Large intestine (tissue), 12 donors: ENCODE measurements at places on chromosomes 5 and 9. TPM values are rescaled to one million over a fixed set of nuclear protein-coding genes. Genes with fewer than 3 reads are reported as not detected.

ANKRD55 gene
- 0.18 TPM for polyA plus RNA-seq

DMRT3 gene
- not detected for polyA plus RNA-seq

- H3K4me3 ChIP-seq, result no peak overlapping the region
- H3K4me1 ChIP-seq, result no peaks in the 10 kb centered on the region
- H3K27me3 ChIP-seq, result peaks cover 78% of the 10 kb centered on the region
- H3K27ac ChIP-seq, result no peak overlapping the region
- no peak for DNase-seq
- no peaks in the 10 kb centered on the region for H3K36me3 ChIP-seq
These were observed 46.2 kb downstream of the PAX5 start for GRCh38 chr9:36987891-36988290.

GRCh38 chr5:74579215-74579614 is 61.3 kb downstream of the ENC1 start:
- H3K27me3 ChIP-seq, result no peaks in the 10 kb centered on the region
- DNase-seq, result no peak
- H3K27ac ChIP-seq, result no peak overlapping the region
- no peak overlapping the region for H3K4me3 ChIP-seq
- peaks cover 38% of the 10 kb centered on the region for H3K4me1 ChIP-seq
- H3K36me3 ChIP-seq, result no peaks in the 10 kb centered on the region

GRCh38 chr5:75053054-75053303 is 621 bp upstream of the GCNT4 start:
- peak overlapping the region; percentile 88 for H3K27ac ChIP-seq
- peaks cover 3% of the 10 kb centered on the region for H3K36me3 ChIP-seq
- peaks cover 36% of the 10 kb centered on the region for H3K4me1 ChIP-seq
- H3K27me3 ChIP-seq, result no peaks in the 10 kb centered on the region

CDH18 gene
- 1.1 TPM for polyA plus RNA-seq

- H3K27ac ChIP-seq, result no peak overlapping the region
- no peaks in the 10 kb centered on the region for H3K4me1 ChIP-seq
- no peaks in the 10 kb centered on the region for H3K27me3 ChIP-seq
- H3K36me3 ChIP-seq, result no peaks in the 10 kb centered on the region
- H3K4me3 ChIP-seq, result no peak overlapping the region
These were observed 4.6 kb upstream of the FEM1C start for GRCh38 chr5:115549154-115549553.

- H3K36me3 ChIP-seq, result no peaks in the 10 kb centered on the region
- no peak overlapping the region for H3K4me3 ChIP-seq
- no peak overlapping the region for H3K27ac ChIP-seq
- no peaks in the 10 kb centered on the region for H3K27me3 ChIP-seq
- DNase-seq, result no peak
These were observed 79.8 kb upstream of the MAMDC2 start for GRCh38 chr9:69963803-69964202.

DNA sequence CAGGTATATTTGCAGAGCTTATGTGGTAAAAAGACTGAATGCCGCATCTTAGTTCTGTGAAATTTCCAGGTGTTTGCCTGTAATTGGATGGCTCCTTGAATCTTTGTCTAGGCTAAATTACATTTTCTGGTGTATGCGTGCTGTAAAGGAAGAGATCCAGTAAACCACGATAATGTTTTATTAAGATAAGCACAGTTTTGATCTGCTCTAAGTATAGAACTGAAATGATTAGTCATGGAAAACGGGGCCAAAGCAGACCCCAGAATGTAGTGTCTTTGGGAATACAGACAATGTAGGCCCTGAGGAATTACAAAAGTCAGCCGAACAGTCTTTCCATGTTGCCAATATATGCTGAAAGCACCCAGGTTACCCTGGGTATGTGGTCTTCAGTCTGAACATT is 257.3 kb downstream of the FANCC start:
- no peak overlapping the region for H3K27ac ChIP-seq
- H3K4me1 ChIP-seq, result peaks cover 19% of the 10 kb centered on the region
- DNase-seq, result no peak
- no peaks in the 10 kb centered on the region for H3K27me3 ChIP-seq
- H3K4me3 ChIP-seq, result no peak overlapping the region
- peaks cover 34% of the 10 kb centered on the region for H3K36me3 ChIP-seq
